ENCODE measurements at places on chromosomes 4 and X.

- DNase-seq, result no peak
These were observed 7.2 kb downstream of the MYOZ2 start for GRCh38 chr4:119142833-119143232.

DNA sequence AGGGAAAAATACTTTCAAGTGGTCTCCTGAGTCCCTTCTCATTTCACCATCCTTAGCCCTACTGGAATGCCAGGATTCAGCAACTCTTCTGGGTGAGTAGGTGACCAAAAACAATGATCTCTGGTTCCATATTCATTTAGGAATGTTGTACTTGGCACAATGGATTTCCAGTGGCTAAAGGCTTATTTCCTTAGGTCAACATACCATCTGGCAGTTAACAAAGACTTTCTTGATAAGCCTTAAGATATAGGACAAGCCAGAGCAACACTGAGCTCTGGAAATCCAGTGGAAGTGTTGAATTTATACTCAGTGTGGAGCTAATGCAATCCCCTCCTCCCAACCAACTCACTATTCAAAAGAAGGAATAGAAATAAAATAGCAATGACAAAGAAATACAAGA, 139.4 kb upstream of the EMCN start:
- DNase-seq, result no peak

- no peak for DNase-seq
These were observed 303.0 kb upstream of the GALNT7 start for GRCh38 chr4:172865531-172866127.

GRCh38 chr4:145580906-145581305, 38.3 kb upstream of the MMAA start:
- no peak for DNase-seq

DNA sequence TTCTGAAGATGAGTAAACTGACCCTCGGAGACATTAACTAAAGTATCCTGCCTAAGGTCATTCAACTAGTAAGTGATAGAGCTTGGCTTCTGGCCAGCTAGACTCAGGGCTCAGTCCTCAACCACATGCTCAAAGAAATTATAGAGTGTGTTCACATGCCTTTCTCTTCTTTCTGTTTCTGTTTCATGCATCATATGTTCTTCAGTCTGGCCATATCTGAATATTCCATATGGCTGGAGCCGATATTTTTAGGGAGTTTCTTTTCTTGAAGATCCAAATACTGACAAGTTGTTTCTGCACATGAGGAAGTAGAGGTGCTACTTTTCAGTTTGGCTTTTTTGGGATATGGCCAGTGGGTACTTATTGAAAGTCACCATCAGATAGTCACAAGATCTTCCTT, 44.9 kb downstream of the MMRN1 start:
- DNase-seq, result no peak

DNA sequence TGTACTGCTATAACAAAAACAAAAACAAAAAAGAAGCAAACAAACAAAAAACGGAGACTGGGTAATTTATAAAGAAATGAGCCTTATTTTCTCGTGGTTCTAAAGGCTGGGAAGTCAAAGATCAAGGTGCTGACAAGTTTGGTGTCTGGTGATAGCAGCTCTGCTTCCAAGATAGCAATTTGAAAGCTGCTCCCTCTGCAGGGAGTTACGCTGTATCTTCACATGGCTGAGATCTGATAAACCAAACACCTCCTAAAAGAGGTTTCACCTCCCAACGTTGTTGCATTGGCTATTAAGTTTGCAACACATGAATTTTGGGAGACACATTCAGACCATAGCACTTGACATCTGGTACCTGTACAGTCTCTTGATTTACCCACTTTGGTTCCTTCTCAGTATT, 854.2 kb downstream of the CENPC start:
- DNase-seq, result no peak

GRCh38 chrX:129144172-129145038, 378.9 kb downstream of the SMARCA1 start:
- DNase-seq, result no peak

- DNase-seq, result no peak
These were observed 558.2 kb upstream of the DIPK2B start for GRCh38 chrX:45758738-45759397.

DNA sequence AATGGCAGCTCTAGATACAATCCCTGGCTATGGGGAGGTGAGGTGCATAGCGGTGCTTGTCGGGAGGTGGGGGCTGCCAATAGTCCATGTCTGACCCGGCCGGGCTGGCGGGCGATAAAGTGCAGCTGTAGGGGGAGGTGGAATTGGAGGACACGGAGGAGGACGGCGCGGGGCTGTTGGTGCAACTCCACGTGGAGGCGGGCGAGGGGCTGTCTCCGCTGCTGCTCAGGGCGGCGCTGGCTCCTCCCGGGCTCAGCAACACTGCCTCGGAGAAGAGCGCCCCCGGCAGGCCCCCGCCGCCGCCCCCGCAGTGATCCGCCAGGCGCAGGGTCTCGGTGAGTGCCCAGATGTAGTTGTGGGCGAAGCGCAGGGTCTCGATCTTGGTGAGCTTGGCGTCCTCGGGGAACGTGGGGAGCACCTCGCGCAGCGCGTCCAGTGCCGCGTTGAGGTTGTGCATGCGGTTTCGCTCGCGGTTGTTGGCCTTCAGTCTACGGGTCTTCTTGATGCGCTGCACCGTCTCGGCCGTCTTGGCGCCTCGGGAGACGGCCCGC, 1.3 kb downstream of the NEUROG2 start:
- DNase-seq, result no peak

DNA sequence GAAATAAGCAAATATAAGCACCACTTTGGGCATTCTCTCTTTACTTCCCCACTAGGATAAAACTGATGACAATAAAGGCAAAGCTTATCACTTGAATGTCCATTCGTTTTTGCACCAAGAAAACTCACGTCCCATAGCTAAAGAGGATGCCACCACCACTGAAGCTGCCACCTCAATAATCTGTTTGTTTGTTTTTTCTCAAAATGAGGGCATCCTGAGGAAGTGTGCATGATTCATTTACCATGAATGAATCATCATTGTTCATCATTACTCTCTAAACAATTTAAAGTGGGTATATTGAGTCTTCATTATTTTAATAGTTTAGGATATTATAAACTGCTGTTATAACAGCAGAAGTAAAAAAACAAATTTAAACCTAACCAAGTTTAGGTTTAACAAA, 168.2 kb downstream of the DCTD start:
- no peak for DNase-seq

GRCh38 chr4:123398066-123398852, 1.7 kb downstream of the SPRY1 start:
- peak; percentile 42 for DNase-seq

GRCh38 chr4:2893772-2894171, 50.1 kb downstream of the ADD1 start:
- no peak for DNase-seq

- no peak for DNase-seq
These were observed 15.9 kb upstream of the ZIC3 start for GRCh38 chrX:137549851-137550664.

- no peak for DNase-seq
These were observed 296.2 kb upstream of the FAT1 start for GRCh38 chr4:187019896-187020295.

DNA sequence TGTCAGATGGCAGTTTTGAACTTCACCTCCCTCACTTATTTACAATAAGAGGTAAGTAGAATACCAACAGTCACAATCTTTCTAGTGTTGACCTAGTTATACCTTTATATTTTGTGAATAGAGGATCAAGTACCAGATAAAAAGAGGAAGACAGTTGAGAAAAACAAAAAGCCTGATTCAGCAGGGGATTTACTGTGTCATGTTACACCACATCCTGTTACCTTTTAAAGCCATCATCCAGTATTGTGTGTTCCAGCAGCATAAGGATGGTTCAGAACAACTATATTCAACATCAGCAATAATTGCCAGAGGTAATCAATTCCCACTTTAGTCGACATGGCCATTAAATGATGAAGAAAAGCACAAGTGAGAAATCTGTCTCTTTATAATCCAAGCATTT, 21.3 kb upstream of the CXCL6 start:
- no peak for DNase-seq

GRCh38 chr4:143773998-143774895, 73.8 kb upstream of the FREM3 start:
- no peak for DNase-seq

GRCh38 chrX:115547448-115547847, 13.5 kb upstream of the PLS3 start:
- DNase-seq, result no peak

GRCh38 chr4:155062948-155063347, 145.5 kb upstream of the NPY2R start:
- no peak for DNase-seq

GRCh38 chr4:74338792-74339333, 26.1 kb upstream of the EREG start:
- DNase-seq, result no peak

DNA sequence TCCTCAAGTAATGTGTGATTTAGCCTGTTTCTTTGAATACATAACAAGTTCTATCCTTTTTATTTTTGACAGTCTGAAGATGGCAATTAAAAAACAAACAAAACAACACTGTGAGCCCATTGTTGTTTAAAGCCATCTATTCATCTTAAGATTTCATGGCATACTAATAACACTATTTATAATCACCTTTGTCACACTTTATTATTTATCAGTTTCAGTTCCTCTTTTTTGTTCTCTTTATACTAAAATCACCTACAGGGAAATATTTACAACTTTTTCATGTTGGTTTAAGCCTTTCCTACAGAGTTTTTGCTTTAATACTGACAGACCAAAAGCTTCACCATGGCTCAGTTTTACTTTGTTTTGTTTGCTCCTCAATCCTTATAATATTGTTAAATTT, 247.4 kb upstream of the CTSO start:
- no peak for DNase-seq

DNA sequence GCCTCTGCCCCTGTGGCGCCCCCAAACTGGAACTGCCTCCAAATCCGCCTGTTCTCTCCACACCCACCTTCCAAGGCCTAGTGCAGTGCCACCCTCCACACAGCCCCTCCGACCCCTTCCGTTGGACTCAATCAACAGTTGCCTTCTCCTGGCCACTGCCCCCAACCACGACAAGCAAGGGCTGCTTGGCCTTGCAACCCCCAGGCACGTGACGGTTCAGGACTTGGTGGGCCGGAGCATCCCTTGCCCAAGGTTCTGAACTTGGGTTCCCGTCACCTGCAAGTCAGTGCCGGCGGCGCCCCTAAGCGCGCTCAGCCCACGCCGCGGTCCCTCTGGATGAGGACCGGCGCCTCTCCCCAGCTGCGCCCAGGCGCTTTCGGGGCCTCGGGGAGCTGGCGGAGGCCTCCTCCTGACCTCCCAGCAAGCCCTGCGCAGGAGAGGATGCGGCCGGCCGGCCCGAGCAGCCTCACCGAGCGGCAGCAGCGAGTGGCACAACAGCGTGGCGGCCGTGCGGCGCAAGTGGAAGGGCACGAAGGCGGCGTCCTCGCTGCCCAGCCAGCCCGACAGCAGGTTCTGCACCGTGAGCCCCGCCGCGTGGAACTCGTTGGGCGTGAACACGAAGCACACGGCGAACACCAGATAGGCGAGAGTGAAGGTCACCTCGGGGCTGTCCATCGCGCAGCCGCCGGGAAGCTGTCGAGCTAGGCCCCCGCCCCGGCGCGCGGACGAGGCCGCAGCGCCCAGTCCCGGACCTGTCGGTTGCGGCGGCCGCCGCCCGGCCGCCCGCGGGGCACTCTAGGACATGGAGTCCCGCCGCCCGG, 750 bp downstream of the TMEM129 start:
- no peak for DNase-seq

DNA sequence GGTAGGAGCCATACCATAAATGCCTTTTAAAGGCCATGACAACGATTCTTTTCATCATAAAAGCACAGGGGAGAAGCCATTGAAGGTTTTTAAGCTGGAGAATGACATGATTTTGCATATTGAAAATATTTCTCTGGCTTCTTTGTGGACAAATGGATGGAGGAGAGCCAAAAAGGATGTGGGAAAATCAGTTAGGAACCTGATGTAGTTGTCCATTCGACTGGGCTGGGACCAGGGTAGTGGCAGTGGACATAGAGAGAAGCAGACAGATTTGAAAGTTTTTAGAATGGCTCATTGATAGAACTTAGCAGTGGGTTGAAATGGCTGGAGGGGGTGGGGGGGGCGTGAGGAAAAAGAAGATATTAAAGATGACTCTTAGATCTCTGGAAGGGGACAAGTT, 19.7 kb upstream of the MSN start:
- no peak for DNase-seq

- no peak for DNase-seq
These were observed 102.5 kb downstream of the POLA1 start for GRCh38 chrX:24796204-24796603.

- no peak for DNase-seq
These were observed 83.7 kb downstream of the DHRSX start for GRCh38 chrX:2416851-2417604.

GRCh38 chrX:25076941-25077500, 61.3 kb upstream of the ARX start:
- DNase-seq, result no peak

GRCh38 chr4:155122382-155122781, 86.1 kb upstream of the NPY2R start:
- no peak for DNase-seq

GRCh38 chr4:54289316-54289715, 60.2 kb downstream of the PDGFRA start:
- no peak for DNase-seq

GRCh38 chr4:116880625-116881024, 204.8 kb downstream of the TRAM1L1 start:
- DNase-seq, result no peak

GRCh38 chr4:120673696-120674095, 248.8 kb downstream of the PRDM5 start:
- DNase-seq, result no peak

DNA sequence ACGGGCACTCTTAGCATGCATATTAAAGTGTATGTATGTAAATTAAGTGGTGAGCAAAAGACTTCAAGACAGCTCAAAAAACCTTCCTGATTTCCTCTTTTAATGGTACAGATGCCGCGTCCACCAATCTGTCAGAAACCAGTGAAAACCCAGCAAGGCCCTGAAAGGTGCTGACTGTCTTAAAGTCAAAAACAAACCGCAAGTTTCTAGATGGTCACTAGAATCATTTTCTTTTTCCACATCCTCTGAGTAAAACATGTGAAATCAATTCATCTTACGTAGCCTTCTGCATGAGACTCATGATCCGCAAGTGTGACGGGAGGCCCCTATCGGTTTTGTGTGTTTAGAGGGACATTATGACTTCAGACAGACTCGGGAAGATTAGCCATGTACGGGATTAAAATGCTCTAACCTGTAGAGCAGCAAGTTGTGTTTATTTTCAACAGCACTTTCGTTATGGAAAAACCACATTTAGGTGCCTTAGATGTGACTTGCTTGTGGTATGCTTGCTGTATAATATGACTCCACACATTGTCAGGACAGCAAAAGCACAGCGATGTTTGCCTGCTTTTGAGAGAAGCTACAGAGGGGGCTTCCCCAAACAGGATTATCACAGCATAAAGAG, 88.2 kb upstream of the STS start:
- no peak for DNase-seq

DNA sequence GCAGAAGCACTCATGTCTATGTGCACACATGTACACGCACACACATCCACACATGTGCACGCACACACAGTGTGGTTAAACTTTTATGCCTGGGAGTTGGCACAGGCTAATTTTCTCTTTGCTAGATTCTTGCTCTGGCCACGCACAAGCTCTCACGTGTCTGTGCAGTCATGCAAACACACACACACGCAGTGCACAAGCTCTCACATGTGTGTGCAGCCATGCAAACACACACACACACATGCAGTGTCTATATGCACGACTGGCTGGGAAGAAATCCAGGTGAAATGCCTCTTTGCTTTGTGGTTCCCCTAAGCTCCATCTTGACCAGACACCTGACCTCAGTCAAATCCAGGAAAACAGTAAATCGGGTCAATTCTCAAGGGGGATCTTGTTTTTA, 138.0 kb downstream of the SHOX start:
- no peak for DNase-seq

Measured in stimulated activated CD8-positive, alpha-beta memory T cell treated with anti-CD3 and anti-CD28 coated beads, Interleukin-4, amount 100 ng/mL, for 4 hours (primary cell).